ENCODE measurements at places on chromosomes 2 and 18.

GRCh38 chr18:27600245-27600644 lies 415.1 kb upstream of the CHST9 start:
- DNase-seq = no peak

DNA sequence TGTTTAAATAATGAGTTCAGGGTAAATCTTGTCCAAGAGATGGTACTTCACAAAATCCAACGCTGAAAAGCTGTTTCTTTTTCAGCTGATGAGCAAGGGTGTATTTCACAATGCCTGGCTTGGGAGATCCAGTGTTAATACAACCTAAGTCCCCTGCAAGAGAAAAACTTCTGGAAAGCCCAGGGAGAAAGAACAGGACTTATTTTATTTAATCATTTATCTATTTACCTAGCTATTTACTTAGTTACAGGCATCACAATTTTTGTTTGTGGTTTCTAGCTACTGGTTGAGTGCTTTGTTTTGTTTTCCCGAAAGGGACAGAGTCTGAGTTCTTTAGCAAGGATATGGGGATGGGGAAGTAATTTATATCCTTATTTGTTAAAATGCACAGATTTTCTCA lies 598.2 kb upstream of the SYT4 start:
- DNase-seq = no peak

DNA sequence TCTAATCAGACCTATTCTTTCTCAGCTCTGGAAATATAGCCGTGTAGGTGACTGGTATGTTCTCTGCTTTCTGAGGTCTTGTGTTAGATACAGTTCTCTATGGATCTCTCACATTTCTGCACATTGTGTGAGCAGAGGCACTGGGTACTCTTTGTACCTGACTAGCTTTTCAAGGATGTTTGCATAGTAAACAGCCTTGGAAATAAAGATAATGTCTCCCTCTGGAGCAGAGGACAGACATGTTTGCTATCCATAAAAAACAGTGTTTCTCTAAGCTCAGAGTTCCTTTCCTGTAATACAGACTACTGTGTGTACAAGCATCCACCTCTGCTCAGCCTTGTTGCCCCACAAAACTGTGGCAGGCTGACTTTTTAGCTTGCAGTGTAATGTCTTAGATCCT lies 279.2 kb downstream of the CTNNA2 start:
- no peak for DNase-seq

DNA sequence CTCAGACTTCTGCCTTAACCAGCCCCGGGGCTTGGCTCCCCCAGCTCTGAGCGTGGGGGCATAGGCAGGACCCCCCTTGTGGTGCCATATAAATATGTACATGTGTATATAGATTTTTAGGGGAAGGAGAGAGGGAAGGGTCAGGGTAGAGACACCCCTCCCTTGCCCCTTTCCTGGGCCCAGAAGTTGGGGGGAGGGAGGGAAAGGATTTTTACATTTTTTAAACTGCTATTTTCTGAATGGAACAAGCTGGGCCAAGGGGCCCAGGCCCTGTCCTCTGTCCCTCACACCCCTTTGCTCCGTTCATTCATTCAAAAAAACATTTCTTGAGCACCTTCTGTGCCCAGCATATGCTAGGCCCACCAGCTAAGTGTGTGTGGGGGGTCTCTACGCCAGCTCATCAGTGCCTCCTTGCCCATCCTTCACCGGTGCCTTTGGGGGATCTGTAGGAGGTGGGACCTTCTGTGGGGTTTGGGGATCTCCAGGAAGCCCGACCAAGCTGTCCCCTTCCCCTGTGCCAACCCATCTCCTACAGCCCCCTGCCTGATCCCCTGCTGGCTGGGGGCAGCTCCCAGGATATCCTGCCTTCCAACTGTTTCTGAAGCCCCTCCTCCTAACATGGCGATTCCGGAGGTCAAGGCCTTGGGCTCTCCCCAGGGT lies 5.5 kb downstream of the CTDSP1 start:
- no peak for DNase-seq

DNA sequence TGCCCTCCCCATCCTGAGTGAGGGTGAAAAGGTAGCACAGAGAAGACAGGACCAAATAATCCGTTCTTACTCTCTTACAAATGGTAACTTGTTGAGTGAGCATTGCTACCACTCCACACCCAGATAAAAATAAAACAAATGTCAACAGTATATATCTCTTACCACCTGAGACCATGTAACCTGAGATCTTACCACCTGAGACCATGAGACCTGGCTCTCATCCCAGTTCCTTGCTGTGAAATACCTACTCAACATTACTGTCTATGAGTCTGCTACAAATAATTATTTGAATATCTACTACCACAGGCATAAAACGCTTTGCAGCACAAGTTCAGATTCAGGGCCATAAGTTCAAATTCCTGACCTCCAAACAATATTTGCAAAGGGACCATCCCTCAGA lies 234.7 kb downstream of the C1D start:
- no peak for DNase-seq

GRCh38 chr2:105645031-105645937 lies 99.4 kb upstream of the NCK2 start:
- no peak for DNase-seq

- no peak for DNase-seq
These were observed 193.7 kb upstream of the ID2 start for GRCh38 chr2:8488001-8488738.

DNA sequence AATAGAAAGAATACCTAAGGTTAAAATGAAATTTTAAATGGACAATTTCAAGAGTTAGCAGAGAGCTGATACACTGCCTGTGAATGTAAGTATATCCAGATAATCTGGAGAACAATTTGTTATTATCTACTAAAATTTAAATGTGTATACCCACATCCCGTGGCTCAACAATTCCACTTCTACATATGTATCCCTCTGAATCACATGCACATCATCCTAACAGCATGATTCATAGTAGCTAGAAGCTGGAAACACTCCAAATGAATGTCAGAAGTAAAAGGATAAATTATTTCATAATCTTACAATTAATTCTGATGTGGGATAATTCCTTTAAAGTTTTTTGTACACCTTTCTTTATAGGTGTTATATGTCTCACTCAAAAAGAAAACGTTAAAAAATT lies 87.9 kb downstream of the CNTNAP5 start:
- DNase-seq = no peak

GRCh38 chr2:39313575-39313974 lies 69.8 kb upstream of the CDKL4 start:
- DNase-seq = no peak

DNA sequence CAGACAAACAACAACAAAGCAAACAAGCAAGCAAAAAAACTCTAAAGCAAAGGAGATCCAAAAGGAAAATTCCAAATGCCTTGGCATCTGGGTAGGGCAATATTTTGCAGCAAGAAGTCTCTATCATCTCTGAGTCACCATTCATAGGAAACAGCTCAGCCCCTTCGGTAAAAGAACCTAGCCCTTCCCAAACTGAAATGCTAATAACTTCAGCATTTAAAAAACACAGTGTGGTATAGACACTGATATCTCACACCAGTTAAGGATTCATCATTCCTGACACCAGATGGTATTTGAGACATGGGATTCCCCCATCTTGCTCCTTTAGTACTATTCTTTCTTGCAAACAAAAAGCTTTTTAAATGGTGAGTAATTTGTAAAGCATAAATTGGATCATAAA lies 491.8 kb downstream of the TXNL1 start:
- DNase-seq = no peak

- DNase-seq = no peak
These were observed 9.4 kb upstream of the ITGB6 start for GRCh38 chr2:160209516-160209856.

DNA sequence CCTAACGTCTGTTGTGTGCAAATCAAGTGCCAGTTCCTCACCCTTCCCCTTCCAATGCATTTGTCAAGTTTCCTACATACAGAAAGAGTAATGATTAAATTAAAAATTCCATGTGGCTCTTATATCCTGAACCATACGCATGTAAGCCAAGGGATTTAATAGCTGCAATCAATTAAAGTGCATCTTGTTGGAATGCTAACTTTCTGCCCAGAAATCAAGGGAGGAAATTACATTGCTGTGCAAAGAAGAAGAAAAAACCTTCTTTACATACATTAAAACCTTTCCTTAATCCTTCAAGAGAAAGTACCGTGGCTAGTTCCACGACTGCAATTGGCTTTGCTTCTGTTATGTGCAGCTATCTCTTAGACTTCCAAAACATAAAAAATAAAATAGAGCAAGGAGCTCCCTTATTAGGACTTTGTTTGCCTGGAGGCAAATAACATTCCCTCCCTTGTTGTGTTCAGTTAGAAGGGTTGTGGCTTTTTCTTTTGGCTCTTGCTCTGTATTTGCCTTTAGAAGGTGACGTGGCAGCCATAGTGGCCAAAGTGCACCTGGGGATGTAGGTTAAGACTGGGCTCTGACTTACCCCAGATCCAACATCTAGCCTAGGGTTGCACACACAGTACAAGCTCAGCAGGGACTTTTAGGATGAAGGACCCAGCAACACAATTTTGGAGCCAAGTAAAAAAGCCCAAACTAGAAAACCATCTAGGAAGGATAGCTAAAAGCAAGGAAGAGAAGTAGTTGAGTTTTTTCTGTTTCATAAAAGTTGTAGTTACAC lies 158.3 kb downstream of the ANTXR1 start:
- DNase-seq = peak; percentile 51

- DNase-seq = no peak
These were observed 70.4 kb upstream of the HDAC4 start for GRCh38 chr2:239471011-239471792.

GRCh38 chr2:86157009-86157556 lies 38.2 kb downstream of the IMMT start:
- no peak for DNase-seq

DNA sequence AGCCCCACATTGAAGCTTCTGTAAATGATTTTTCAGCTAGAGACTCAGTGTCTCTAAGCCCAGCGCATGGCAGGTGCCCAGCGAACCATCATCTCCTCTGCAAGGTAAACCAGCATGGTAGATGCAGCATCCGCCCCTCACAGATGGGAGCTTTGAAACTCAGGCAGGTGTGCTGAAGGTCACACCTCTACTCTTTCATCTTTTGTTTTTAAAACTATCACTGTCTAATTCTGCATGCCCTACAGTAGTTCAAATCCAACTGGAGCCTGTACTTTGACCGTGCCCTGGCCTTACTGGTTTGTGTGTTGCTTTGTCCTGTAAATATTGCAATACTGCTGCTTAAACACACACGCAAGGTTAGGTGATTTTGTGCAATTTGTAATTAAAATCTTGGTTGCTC lies 831.1 kb downstream of the GALR1 start:
- DNase-seq = no peak

GRCh38 chr18:59432803-59433597 lies 73.9 kb upstream of the LMAN1 start:
- no peak for DNase-seq

- DNase-seq = no peak
These were observed 9.8 kb downstream of the CD302 start for GRCh38 chr2:159788253-159788652.

GRCh38 chr2:22499082-22499839 lies 885.7 kb upstream of the KLHL29 start:
- peak; percentile 25 for DNase-seq

DNA sequence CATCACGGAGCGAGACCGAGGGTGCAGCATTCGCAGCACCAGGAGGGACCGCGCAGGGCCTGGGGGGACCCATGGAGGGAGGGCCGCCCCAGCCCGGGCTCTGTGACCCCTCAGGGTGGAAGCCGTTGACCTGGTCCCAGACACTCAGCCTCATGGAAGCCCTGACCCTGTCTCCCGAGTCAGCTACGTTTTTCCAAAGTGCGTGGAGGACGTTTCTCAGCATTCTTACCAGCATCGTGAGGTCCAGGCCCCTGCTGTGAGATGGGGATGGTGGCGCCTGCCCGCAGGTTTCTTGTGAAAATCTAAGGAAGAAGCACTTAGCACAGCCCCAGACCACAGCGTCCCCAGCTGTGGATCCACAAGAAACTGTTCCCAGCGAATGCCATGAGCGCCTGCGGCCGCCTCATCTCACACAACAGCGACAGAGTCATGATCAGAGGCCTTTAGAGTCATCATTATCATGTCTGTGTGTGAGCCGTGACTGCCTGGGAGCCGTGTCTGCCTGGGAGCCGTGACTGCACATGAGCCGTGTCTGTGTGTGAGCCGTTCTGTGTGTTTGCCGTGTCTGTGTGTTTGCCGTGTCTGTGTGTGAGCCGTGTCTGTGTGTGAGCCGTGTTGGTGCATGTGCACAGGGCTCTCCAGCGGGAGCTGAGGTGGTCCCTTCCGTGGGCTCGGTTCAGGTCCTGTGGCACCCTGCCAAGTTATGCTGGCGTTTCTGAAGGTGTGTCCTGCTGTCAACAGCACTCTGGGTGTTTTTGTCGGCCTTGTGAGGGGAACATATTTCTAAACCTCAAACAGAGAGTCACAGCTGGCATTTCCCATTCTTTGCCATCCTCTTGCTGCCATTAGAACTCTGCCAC lies 49.2 kb upstream of the KCNG2 start:
- no peak for DNase-seq

GRCh38 chr2:19490846-19491435 lies 132.5 kb upstream of the OSR1 start:
- DNase-seq = no peak

- DNase-seq = no peak
These were observed 166.5 kb upstream of the CXCR4 start for GRCh38 chr2:136284226-136285119.

DNA sequence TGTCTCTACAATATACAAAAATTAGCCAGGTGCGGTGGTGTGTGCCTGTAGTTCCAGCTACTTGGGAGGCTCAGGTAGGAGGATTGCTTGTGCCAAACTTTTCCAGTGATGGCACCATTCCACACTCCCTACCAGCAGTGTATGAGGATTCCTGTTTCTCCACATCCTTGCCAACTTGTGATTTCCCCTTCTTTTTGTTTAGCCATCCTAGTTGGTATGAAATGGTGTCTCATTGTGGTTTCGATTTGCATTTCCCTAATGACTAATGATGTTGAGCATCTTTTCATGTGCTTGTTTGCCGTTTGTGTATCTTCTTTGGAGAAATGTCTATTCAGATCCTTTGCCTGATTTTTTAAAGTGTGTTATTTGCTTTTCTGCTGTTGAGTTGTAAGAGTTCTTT lies 41.0 kb downstream of the EPB41L5 start:
- no peak for DNase-seq

DNA sequence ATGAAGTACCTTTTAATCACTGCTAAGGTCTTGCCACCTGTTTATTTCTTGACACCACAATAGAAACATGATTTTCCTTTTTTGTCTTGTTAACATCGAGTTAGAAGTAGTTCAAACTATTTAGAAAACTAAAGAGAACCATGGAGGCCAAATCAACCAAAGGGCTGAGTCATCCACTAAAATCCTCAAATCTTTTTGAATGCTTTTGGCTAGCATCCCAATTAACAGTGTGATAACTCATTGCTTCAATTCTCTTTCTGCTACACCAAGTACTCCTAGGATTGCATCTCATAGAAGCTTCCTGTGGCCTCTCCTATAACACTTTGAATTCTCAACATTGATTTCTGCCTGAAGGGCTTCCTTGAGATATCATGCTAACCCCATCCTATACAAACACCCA lies 159.9 kb upstream of the MMADHC start:
- no peak for DNase-seq

DNA sequence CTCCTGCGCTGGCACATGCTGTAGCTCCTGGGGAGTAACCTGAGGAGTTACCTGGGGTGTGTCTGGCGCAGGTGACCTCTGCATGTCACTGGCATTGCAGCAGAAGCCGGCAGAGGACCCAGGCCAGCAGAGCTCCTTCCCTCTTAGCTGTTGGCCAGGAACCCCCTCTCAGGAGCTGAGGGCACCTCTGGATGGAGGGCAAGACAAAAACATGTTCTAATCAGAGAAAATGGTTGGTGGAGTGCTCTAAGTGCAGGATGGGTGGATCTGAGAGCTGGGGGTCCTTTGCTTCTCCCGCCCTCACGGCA lies 44.9 kb upstream of the SNTG2 start:
- no peak for DNase-seq

GRCh38 chr2:236985761-236986339 lies 99.8 kb upstream of the COPS8 start:
- DNase-seq = no peak

GRCh38 chr18:11987527-11987926 lies 6.2 kb downstream of the IMPA2 start:
- DNase-seq = no peak
